ENCODE measurements at places on chromosomes 1 and 21.
A peak's percentile ranks its signal among the peaks of the same experiment; 100 is the strongest.

GRCh38 chr1:5578690-5579089 is 413.5 kb downstream of the NPHP4 start:
- DNase-seq = no peak

DNA sequence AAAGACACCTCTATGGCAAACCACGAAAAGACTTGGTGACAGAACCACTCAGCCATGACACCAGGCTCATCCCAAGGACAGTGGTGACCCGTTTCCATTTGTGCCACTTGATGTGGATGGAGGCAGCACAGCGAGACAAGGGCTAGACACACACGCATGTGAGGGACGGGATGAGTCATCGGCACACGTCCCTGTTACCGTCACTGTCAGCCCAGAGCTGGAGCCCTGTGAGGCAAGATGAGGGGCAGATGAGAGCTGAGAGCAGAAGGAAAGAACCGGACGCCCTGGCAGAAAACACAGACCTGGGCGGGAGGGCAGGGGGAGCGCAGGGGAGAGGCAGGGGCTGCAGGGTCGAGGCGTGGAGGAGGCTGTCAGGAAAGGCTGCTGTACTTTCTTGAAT is 57.8 kb downstream of the SIK1 start:
- peak; percentile 43 for DNase-seq

DNA sequence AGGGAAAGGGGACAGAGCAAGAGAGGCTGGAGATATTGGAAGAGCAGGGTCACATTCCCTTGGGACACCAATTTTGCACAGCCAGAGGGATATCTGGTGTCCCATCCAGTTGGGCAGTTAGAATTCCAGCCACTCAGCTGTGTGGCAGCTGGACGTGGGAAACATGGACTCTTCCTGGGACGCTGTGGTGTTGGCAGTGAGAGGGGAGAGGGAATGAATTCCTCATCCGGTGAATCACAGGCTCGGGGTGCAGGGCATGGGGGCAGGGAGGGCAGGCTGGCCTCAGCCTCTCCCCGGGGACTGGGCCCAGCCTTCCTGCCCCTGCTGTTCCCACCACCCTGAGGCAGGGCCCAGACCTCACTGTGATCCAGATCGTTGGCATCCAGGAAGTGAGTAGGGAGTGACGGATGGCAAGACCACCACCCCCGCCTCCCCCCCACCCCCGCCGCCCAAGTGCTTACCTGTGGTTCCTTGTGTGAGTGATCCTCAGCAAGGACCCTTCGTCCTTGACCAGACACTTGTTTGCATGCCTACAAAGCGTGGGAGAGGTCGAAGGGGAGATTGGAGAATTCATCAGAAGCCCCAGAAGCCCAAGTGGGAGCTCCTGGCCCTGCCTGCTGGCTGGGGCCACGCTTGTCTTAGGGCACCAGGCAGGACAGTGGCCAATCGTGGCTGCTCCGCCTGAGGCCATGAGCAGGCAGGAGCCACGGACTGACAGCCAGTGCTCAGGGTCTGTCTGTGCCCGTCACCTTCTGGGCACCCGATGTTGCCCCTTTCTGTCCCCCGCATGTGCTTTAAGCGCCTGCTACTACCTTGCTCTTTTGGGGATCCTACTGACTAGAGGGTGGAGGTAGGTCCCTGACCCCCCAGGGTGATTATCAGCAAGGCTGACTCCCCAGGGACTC is 8.7 kb downstream of the WNT3A start:
- no peak for DNase-seq

GRCh38 chr1:233338102-233338501 is 10.6 kb downstream of the MAP3K21 start:
- DNase-seq = no peak

GRCh38 chr1:788835-789234 is 102.4 kb upstream of the OR4F16 start:
- DNase-seq = peak; percentile 35

DNA sequence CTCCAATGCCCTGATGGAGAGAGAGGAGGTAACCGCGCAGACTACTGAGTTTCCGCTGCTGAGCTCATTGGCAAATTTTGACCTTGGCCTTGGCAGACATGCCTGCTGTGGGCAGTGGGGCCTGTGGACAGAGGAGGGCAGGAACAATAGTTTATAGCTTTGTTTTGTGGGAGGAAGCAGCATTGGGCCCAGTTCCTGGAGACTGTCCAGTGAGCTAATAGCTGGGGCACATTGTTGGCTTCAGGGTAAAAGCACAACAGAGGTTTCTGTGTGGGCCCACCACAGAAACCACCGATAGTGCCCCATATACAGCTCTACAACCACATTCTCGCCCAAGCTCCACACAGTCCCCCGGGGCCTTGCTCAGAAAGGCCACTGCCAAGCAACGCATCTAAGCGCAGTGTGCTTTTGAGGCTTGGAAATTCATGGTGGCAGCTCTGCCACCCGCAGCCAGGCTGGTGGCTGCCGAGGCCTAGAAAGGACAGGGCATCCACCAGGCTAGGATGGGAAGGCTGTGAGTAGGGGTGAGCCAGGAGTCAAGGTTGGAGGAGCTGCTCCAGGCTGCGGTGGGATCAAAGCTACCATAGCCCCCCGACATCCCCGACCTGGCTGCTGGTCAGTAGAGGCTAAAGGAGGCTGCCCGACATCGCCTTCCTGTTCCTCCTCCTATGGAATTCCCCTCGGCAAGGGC is 43.2 kb downstream of the NEK2 start:
- DNase-seq = peak; percentile 59

GRCh38 chr21:38467911-38468310 is 30.4 kb downstream of the ERG start:
- DNase-seq = no peak

- peak; percentile 45 for DNase-seq
Observed at GRCh38 chr21:31576428-31576827, 83.1 kb upstream of the SOD1 start.

- DNase-seq = peak; percentile 38
Observed at GRCh38 chr1:203178083-203178482, 2.5 kb upstream of the MYBPH start.

GRCh38 chr1:43890815-43891214 is 42.8 kb upstream of the ARTN start:
- no peak for DNase-seq

- DNase-seq = no peak
Observed at GRCh38 chr1:196382383-196382782, 225.9 kb downstream of the KCNT2 start.

DNA sequence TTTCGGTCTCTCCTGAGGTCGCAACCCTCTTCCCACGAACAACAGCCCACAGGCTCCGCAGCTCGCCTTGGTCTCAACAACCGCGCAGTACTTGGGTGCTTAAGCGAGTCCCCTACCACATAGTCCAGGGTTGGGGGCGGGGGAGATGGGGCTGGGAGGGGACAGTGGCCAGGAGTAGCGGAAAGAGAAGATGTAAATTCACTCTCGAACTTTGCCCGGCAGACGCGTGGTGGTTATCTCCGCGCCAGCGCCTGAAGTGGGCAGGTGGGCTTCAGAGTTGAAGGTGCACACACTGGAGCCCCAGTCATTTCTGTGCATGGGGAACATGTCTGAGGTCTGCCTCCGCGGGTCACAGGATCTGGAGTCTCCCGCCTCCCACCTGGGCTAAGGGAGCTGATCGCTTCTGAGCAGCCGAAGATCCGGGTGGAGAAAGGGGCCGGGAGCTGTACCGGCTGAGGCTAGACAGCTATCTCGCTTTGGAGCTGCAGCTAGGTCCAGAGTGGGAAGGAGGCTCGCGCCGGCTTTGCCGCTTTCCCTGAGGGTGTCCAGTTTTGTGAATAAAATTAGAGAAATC is 4.3 kb upstream of the FOXD2 start:
- no peak for DNase-seq

- no peak for DNase-seq
Observed at GRCh38 chr1:168216171-168216570, 9.6 kb upstream of the SFT2D2 start.

- peak; percentile 58 for DNase-seq
Observed at GRCh38 chr1:119549719-119550132, 42.7 kb downstream of the HSD3B1 start.

DNA sequence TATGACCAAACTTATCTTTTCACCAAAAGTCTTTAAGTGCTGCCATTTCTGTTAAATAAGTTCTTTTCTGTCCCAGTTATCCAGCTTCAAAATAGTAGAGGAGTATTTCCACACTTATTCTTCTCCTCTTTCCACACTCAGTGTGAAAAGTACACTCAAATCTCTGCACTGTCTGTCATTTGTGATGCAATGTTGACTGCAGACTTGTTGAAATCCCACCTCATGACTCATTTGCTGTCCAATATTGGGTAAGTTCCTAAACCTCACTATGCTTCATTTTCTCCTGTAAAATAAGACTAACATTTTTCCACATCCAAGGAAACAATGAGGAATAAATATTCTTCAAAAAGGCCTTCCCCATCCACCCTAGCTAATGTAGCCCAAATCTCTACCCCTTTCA is 17.5 kb downstream of the LRRIQ3 start:
- DNase-seq = peak; percentile 15

DNA sequence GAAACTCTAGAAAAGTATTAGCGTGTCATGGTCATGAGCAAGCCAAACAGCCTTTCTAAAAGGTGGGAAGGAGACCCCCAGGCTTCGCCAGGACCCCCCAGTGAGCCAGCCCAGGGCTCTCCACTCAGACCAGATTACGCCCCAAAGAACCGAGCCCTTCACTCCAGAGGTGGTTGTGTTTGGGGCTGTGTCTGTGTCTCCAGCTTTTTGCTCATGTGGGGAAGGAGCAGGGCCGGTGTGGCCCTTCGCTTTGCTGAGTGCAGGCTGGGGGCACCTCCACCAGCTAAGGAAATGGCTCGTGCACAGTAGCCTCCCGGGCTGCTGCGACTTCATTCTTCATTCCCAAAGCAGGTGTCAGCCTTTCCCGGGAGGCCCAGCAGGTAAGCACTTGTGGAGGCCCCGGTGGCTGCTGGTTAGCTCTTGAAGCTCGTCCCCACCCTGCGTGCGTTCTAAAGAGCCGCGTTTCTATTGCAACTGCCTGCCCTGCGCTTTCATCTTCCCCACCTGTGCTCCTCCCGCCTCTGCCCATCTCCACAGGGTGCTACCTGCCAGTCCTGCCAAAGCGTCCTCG is 531 bp downstream of the TSPEAR start:
- no peak for DNase-seq

- DNase-seq = no peak
Observed at GRCh38 chr1:221727146-221728036, 14.5 kb downstream of the DUSP10 start.

DNA sequence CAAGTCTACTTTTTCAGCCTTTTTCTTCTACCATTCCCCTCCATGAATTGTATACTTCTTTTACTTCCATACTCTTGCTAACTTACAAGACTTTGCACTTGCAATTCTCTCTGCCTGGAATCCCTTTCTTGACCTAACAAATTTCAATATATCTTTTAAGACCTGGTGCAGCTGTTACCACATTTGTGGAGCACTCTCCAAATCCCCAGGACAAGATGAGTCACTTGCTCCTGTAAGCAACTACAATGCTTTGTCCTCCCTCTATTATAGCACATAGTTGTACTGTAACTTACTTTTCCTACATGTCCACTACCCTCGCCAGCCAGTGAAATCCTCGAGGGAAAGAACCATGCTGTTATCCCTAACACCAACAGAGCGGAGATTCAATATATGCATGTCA is 43.1 kb downstream of the WARS2 start:
- DNase-seq = peak; percentile 71
